ENCODE measurements at places on chromosomes 7 and 10.
A peak's percentile ranks its signal among the peaks of the same experiment; 100 is the strongest.

GRCh38 chr7:157589680-157590079 is 252.9 kb downstream of the DNAJB6 start:
- no peak for DNase-seq

GRCh38 chr7:7099584-7100014 is 82.7 kb upstream of the C1GALT1 start:
- peak; percentile 99 for DNase-seq

DNA sequence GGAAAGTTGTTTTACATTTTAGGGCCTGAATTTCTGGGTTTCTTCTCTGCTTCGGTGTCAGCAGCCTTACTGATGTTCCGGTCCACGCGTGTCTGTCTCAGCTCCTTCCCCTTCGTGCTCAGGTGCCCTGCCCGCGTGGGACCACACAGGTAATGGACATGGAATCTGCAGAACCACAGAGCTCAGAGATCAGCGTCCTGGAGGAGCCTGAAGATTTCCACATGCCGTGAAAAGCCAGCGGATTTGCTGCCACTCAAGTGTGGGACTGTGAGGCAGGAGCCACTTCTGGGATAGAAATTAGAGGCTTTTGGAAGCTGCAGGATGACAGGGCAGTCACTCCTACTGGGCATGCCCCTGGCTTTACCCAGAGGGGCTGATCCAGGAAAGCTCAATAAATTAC is 666.1 kb upstream of the FOXK1 start:
- DNase-seq, result no peak

- no peak for DNase-seq
Measured at GRCh38 chr7:126755381-126755780, 497.4 kb downstream of the GRM8 start.

DNA sequence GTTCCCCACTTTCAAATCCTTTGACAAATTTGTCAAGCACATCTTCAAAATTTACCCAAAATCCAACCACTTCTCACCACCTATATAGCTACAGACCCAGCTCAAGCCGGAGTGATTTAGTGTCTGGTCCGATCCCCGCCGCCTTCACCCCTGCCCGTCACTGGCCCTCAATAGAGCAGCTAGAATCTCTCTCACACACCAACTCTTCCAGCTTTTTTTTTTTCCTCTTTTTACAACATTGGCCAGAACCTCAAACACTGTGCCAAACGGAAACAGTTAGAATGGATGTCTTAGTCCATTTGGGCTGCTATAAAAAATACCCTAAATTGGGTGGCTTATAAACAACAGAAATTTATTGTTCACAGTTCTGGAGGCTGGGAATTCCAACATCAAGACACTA is 41.1 kb upstream of the TMEM72 start:
- no peak for DNase-seq

DNA sequence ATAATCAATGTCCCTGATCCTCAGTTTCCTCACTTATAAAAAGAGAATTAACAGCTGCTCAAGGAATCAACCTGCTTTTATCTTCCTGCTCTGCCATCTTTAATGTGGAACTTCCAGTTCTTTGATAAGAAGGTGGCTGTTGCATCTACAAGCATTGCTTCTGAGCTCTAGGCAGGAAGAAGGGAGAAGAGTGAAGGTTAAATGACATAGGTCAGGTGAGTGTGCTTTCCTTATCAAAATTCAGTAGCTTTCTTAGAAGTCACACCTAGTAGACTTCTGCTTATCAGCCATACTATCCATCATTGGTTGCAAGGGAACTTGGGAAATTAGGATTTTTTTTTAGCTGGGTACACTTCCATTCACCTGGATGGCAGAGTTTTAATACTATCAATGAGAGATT is 24.0 kb upstream of the KIF20B start:
- no peak for DNase-seq

GRCh38 chr10:71638064-71638821 is 81.3 kb downstream of the C10orf105 start:
- DNase-seq, result peak; percentile 92

DNA sequence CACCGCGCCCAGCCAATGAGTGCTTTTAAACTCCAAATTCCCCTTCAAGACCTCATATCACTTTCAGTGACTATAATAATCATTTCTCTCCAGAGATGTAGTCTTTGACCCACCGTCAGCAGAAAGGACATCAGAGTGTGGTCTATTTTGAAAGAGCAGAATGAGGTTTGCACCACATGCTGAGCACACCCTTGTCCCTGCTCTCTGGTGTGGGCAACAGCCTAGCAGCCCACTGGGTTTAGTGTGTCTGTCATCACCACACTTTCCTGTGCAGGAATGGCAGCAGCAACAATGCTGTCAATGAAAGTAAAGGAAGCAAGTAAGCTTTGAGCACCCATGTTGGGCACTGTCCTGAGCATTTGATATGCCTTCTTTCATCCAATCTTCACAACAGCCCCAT is 122.4 kb downstream of the PLXNA4 start:
- DNase-seq, result no peak

- DNase-seq, result no peak
Measured at GRCh38 chr7:115654384-115655214, 376.0 kb downstream of the TFEC start.

- no peak for DNase-seq
Measured at GRCh38 chr10:101875068-101875688, 31.6 kb upstream of the KCNIP2 start.

DNA sequence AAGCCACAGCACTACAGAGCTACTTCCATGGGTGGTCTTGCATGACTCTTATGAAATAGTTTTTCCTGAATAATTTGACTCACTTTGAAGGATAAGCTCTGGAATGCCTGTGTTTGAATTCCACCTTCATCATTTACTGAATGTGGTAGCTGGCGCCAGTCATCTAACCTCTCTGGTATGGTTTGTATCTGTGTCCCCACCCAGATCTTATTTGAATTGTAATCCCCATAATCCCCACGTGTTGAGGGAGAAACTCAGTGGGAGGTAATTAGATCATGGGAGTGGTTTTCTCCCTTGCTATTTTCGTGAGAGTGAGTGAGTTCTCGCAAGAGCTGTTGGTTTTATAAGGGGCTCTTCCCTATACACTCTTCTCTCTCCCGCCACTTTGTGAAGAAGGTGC is 11.2 kb upstream of the SLC13A1 start:
- DNase-seq, result no peak

DNA sequence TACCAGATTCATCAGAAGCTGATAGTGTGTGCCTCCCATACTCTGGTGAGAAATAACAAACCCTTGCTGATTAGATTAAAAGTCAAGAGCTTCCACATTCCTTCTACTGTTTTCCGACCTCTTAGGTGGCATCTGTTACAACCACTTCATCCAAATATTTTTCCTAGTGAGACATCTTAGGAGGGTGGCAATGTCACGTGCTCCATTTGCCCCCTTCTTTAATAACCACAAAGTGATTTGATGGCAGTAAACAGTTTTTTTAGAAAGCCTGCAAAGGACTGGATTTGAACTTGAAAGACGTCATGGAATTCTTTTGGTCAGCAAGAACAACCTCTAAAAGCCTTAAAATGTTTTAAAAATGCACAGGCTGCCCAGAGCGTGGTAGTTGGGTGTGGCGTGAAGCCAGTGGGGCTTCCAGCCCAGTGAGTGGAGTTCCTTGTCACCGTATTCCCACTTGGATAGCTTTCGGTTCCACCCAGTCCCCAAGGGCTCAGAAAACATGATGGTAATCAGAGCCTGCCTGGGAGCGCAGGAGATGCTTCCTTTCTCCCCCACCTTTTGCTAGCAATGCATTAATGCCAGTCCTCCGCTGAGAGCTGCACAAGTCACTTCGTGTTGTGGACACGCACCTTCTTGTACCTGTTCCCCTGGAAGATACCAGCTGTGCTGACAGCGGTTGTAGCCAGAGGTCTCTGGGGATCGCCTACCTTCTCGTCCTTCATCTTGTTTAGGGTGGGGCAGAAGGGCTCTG is 256.4 kb downstream of the KIAA1217 start:
- DNase-seq, result no peak

GRCh38 chr10:72417971-72418370 is 63.3 kb upstream of the DNAJB12 start:
- DNase-seq, result no peak

DNA sequence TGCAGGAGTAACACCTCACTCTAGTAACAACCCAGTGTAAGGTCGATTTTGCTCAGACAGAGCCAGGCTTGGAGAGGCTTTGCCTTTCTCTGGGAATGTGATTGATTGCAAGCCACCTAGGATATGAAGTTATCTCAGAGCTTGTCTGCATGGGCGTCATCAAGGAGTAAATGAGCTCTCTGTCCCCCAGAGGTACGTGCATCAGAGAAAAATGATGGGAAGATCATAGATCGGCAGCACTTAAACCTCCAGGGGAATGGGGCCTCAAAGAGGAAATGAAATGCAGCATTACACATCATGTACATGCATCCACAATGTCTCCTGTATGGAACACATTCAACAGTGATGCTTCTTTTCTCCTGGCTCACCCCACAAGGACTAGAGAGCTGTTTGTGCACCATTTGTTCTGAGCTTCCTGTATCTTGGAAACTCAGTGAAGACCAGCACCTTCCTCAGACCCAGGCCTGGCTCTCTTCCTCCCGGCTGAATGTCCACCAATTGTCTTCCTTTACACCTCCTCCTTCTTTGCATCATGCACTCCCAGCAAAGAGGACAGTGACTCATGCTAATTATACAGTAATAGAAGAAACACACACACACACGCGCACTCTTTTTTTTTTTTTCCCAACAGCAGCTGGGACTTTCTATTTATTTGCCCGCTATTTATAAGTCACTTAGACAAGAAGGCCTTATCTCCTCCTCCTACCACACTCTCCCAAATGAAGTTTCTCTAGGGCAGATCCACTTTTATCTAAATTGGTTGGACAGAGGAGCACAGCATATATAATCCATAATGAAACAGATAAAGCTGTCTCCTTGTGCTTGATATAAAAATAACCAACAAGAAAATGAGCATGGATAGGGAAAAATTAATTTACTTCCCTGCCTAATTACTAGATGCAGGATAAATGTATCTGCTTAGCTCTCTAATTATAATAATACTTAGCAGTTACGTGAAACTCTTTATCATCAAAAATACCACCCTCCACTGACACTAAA is 990.7 kb downstream of the CCSER2 start:
- no peak for DNase-seq

DNA sequence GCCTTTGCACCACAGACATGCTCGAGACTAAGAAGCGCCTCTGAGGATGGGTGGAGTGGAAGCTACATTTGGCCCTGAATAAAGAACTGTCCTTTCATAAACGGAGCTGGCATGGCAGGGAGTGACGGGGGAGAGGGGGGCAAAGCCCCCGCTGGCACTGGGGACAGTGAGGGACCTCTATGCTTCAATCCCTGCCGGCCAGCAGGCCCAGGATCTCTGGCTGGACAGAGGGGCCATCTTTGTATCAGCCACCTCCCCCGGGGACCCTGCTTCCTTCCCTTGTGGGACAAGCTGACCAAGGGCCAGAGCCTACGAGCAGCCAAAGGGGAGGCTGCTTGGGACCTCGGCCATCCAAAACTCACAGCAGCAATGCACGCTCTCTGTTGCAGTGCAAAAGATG is 28.2 kb upstream of the ECHDC3 start:
- DNase-seq, result no peak

- DNase-seq, result no peak
Measured at GRCh38 chr10:75466886-75467285, 35.5 kb downstream of the LRMDA start.

DNA sequence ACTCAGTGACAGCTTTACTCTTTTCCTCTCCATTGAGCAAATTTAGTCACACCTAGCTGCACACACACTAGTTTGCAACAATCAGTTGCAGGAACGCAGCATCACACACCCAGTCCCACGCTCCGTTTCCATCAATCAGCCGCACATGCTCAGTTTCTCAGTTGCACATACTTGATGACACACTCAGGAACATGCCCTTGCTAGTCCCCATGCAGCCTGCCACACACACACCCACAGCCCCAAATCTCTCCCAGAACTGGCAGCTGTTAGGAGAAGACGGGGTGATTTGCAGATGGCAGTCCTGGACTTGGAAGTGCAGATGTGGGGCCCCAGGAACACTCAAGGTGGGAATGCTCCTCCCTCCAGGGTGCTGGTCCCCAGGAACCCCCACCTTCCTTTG is 7.7 kb downstream of the LBX1 start:
- no peak for DNase-seq

GRCh38 chr10:61792097-61792716 is 109.3 kb upstream of the ARID5B start:
- DNase-seq, result no peak

- peak; percentile 44 for DNase-seq
Measured at GRCh38 chr10:128739930-128740329, 613.7 kb upstream of the MKI67 start.

DNA sequence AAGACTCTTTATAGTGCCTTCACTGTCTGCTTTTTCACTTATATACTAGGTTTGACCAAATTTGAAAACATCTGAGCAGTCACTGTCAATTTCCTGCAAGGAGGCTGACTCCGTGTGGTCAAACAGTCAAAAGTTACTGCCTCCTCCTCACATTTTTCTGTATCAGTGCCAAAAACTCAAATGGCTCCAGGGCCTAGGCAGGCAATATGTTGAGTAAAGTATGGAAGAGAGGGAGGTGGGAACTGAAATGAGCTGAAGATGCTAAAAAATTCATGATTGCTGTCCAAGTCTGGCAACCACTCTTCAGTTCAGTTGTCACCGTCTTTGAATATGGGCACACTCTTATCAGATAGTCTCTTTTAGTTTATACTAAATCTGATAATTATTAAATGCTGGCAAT is 551.6 kb downstream of the CCSER2 start:
- DNase-seq, result no peak

GRCh38 chr10:71888623-71889387 is 37.8 kb upstream of the PSAP start:
- peak; percentile 40 for DNase-seq

- no peak for DNase-seq
Measured at GRCh38 chr7:39987641-39988347, 37.7 kb downstream of the CDK13 start.

GRCh38 chr10:20466731-20467130 is 430.4 kb downstream of the NEBL start:
- DNase-seq, result no peak

DNA sequence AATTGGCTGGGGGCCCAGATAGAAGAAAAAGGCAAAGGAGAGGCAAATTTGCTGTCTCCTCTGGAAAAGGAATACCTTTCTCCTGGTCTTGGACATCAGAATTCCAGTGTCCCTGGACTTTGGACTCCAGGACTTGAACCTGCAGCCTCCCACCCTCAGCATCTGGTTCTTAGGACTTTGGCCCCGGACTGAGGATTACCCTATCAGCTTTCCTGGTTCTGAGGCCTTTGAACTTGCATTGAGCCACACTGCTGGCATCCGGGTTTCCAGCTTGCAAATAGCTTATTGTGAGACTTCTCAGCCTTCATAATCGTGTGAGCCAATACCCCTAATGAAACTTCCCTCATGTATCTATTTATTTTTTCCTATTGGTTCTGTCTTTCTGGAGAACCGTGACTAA is 68.3 kb downstream of the DNAH11 start:
- DNase-seq, result no peak

- no peak for DNase-seq
Measured at GRCh38 chr7:55374213-55374612, 9.1 kb downstream of the LANCL2 start.

Data from ELF-1 (cell line).